ENCODE measurements at places on chromosomes 7 and 10.

GRCh38 chr10:44857363-44858016, 53.6 kb upstream of the TMEM72 start:
- peak; percentile 16 for DNase-seq

GRCh38 chr7:45726883-45727282, 146.0 kb downstream of the CCDC201 start:
- DNase-seq, result no peak

- no peak for DNase-seq
Measured at GRCh38 chr7:157513162-157513621, 176.4 kb downstream of the DNAJB6 start.

- no peak for DNase-seq
Measured at GRCh38 chr10:19848226-19848985, 32.2 kb downstream of the PLXDC2 start.

DNA sequence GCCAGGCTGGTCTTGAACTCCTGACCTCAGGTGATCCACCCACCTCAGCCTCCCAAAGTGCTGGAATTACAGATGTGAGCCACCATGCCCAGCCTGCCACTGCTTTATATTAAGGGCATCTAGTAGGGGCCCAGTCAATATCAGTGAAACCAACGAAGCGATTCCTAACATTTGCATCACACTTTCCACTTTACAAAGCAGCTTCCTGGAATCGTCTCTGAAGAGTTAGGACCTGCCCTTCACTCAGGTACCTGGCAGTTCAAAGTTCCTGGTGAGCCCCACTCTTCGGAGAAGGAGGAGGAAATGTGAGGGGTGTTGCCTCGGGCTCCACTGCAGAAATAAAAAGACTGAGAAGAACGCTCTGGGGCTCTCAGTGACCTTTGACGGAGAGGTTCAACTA, 31.1 kb upstream of the EZH2 start:
- no peak for DNase-seq

GRCh38 chr10:74867351-74867750, 41.0 kb downstream of the KAT6B start:
- no peak for DNase-seq

DNA sequence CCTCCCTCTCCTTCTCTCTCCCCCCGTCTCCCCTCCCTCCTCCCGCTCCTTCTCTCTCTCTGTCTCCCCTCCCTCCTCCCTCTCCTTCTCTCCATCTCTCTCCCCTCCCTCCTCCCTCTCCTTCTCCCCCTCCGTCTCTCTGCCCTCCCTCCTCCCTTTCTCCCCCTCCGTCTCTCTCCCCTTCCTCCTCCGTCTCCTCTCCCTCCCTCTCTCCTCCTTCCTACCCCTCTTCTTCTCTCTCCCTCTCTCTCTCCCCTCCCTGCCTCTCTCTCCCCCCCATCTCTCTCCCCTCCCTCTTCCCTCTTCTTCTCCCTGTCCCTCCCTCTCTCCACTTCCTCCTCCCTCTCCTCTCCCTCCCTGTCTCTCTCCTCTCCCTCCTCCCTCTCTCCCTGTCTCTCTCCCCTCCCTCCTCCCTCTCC, 32.2 kb downstream of the AP5Z1 start:
- DNase-seq, result no peak

DNA sequence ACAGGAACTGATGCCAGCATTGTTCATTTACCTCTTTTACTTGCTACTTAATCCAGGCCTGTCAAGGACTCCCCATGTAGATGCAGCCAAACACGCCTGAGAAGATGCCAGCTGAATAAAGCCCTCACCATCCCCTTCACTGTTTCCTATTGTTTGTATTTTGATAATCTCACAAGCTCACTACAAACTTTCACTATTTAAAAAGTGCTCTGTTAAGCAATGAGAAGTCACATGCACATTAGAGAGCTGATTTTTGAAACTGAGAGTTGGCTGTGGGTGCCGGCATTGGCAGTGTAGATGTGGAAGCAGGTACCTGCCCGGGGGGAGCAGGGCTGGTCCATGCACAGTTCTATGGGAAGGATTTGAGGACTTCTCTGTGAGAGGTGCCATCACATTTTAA, 169.8 kb upstream of the GRB10 start:
- no peak for DNase-seq

- DNase-seq, result no peak
Measured at GRCh38 chr7:117784315-117784714, 88.9 kb downstream of the CTTNBP2 start.

DNA sequence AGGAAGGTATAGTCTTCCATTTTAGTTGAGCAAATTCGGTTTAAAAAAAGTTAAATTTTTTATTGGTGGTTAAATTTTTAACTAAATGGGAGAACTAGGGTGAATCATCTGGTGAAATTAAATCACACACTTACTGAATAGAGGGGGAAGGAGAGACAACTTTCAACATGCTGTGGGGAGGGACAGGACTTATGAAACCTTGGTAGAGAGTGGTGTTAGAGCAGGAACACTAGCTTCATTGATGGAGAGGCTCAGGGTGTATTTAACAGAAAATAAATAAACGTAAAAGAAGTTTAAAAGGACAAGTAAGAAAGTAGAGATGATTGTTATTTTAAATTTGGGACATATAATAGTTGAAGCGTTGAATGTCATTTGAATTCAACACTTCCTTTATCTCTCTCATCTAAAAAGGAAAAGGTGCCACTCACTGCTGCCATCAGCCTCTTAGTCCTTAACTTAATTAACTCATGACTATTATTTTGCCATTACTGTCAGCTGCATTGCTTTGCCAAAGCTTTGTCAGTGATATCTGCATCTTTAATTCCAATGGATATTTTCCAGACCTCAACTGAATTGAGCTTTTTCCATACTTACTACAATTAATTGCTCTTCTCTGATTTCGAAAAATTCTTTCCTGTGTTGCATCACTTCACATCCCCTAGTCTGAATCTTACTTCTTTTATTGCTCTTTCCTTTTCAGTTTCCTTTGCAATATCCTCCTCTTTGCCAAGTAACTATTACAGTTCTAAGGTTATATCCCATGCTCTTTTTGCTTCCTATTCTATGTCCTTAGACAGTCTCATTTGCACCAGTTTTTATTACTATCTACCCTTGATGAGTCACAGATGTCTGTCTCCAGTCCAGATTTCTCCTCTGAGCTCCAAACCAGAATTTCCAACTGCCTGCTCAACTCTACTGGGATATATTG, 71.7 kb downstream of the GNAT3 start:
- DNase-seq, result no peak

DNA sequence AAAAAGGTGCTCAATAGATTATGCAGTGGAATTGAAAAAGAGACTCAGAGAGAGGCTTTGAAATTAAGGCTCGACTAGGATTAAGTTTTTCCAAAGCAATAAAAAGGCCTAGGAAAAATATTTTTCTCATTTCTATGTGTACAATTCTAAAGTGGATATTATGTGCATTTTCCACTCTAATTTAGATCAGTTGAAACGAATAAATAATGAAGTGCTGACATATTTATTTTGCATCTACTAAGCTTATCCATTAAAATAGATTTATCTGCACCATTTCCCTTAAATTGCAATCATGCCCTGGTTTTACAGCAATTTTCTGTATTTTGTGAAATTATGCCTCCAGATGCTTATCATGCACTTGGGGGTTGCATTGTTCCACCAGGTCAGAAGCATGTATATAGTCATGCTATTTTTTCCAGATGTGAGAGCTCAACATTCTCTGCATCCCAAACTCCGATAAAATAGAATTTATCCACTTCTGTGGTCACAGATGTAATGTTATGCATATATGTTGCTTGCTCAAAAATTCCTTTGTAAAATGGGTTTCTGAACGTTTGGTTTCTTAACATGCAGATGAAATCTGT, 18.3 kb downstream of the FIGNL1 start:
- no peak for DNase-seq

GRCh38 chr7:81690251-81690650, 79.6 kb downstream of the HGF start:
- no peak for DNase-seq

DNA sequence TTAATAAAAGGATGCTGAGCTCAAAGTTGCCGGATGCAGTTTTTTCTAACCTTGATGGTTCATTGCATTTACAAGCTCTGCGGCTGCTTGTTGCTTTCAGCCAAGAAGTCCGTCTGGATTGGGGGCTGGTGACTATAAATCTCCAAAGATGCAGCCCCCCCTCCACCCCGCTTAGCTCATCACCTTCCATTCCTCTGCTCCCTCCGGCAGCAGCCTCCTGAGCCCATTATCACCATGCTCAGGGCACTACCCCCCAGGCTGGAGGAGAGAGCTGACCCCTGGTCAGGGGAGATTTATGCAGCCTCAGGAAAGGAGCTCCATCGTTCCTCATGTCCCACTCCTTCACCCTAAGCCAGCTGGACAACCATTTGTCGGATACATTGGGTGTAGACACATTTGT, 55.3 kb upstream of the ZRANB1 start:
- DNase-seq, result no peak

DNA sequence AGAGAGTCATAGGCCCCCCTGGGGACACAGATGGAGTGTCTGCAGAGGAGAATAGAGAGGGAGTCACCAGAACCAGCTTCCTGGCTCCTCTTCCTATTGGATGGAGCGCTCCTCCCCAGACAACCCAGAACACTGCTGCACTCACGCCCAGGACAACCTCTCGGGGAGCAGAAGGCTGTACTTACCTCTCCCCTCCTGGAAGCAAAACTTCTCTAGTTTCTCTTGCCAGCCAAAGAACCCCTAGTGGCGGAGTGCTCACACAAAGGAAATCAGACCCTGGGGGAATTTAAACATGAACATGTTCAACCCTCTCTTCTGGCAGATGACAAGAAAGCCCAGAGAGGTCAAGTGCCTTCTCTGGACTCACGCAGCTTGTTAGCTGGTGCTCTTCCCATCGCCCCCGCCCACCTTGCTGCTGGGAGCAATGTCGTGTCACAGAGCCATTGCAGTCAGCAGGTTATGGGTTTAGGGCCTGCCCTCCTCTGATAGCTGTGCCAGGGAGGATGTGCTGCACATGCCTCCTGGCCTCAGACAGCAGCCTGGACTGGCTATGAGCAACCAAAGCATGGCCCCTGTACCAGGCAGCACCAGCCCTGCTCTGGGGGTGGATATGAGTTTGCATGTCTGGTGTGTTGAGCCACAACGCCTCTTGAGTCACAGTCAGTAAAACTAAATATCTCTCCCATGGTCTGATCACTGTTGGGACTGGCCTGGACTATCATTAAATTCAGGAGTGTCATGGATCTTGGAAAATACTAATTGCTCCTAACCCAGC, 84.4 kb downstream of the SLIT1 start:
- no peak for DNase-seq

GRCh38 chr7:104569751-104570150, 241.3 kb downstream of the LHFPL3 start:
- DNase-seq, result no peak

DNA sequence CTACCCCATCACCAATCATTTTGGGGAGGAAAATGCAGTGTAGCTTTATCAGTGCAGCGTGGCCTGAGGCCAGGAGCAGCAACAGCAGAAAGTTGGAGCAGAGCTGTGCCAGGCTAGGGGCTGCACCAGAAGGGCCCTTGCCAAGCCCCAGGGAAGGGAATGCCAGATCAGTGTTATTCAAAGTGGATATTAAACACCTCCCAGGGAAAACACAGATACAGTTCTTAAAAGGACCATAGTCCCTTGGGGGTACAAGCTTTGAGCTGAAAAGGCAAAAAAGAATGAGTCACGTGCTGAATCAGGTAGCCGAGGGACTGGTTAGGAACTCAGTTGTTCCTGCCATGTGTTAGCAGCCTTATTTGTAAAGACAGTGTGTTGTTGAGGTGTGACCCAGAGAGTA, 54.0 kb downstream of the GSDME start:
- DNase-seq, result no peak

DNA sequence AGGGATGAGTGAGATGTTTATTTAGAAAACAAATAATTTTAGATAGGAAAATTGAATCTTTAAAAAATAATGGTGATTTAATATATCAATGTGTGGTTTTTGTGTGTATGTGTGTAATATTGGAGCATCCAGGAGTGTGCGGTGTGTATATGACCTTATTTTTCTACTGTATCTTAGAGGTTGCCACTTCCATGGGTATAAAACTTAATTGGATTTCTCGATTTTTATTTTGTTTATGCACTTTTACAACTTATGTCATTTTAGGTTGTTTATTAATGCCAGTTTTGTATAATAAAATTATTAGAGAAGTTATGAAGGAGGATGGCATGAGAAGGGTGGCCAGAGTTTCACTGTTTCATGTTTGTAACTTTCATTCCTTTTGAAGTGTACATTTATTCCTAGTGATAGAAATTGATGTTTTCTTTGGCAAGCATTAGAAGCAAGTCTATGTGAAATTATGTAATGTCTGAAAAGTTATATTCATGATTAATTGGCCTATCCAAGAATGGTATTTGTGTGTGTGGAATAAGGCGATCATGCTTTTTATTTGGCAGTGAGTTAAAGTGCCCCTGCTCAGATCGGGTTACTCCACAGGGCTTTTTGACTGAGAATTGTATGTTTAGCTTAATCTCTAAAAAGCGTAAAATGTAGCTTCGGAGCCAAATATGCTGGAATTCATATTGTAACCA, 110.3 kb downstream of the KAT6B start:
- no peak for DNase-seq

DNA sequence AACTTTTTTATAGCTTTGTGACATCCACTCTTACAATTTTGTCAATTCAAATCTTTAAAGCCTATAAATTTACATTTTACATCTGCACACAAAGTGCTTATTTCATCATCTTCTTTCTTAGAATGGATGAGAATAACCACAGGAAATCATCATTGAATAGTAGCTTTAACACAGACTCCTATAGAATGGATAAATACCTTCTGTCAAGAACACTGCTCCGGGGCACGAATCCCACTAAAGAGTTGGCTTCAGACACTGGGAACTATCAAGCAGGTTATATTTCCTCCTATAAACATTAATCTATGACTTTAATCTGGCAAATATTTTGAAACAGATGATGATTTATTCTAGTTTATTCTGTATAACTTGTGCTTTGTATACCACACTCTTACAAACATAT, 269.7 kb upstream of the TPK1 start:
- DNase-seq, result no peak

DNA sequence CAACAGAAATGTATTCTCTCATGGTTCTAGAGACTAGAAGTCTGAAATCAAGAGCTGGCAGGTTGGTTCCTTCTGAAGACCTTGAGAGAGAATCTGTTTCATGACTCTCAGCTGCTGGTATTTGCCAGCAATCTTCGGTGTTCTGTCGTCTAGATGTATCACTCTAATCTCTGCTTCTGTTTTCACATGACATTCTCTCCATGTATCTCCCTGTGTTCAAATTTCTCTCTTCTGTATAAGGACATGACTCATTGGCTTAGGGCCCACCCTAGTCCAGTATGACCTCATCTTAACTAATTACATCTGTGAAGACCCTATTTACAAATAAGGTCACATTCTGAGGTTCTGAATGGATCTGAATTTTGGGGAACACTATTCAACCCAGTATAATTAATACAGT, 82.3 kb downstream of the ANKRD7 start:
- no peak for DNase-seq

GRCh38 chr7:72101444-72101843, 310.7 kb downstream of the CALN1 start:
- no peak for DNase-seq

GRCh38 chr7:19209166-19209696, 64.0 kb upstream of the FERD3L start:
- DNase-seq, result no peak

GRCh38 chr7:142112086-142112485, 568 bp downstream of the MGAM2 start:
- no peak for DNase-seq

Measured in NCI-H774 (cell line).